ENCODE measurements at places on chromosomes 7 and 10. TPM values are rescaled to one million over a fixed set of nuclear protein-coding genes. Genes with fewer than 3 reads are reported as not detected.

The H2BK1 gene
- not detected for polyA plus RNA-seq

The KIAA1217 gene
- polyA plus RNA-seq = 7.2 TPM

The PON3 gene
- not detected for polyA plus RNA-seq

The METTL2B gene
- polyA plus RNA-seq = 27.8 TPM

The HTR5A gene
- polyA plus RNA-seq = not detected

Data from SK-N-SH (cell line).